ENCODE measurements at places on chromosomes 6 and 20.

DNA sequence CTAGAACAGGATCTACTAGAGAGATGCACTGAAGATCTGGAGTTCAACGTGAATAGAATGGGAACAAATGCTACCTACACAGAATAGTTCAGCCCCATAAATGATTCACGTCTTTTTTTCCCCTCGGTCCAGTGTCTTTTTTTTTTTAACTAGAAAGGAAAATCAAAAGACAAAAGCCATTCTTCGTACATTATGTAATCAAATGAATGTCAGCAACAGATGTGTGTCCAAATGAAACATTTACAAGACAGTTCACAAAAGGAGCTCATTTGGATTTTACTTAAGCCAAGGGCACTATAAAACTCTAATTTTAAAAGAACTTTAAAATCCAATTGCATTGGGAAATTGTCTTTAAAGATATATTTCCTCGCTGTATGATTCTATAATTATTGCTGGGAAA, 42.4 kb downstream of the FAM184A start:
- no peak for DNase-seq

DNA sequence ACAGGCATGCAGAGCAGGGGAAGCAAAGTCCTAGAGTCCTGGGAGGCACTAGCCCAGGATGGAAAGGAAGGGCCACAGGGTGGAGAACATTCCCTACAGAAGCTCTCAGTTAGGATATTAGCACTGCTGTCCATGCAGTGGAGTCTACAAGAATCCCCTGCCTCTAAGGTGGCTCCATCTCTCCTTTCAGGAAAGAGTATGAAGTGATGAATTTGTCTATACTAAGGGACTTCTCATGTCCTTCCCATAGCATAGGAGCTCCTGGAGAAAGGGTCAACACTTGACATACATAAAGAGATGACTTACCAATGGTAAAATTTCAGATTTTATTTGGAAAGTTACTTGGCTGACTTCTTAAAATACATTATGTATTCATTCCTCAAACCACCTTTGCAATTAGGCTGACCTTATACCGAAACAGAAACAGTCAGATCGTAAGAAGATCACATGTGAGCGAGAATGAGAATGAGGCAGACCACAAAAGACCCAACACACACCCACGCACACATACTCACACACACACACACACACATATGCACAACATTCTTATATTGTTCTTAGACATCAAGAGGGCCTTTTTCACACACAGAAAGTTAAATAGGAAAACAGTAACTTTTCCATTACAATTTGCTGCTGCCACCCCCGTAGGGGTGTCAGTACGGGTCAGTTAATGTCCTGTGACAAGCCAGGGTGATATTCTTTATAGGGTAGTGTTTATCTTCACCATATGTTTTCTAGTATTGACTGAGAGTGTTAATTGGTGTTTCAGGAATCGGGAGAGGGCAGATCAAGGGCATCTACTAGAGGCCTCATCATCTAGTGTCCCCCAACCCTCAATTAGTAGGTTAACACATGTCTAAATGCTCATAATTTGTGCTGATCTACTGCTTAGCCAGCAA, 159.4 kb downstream of the FAXC start:
- peak; percentile 43 for DNase-seq

DNA sequence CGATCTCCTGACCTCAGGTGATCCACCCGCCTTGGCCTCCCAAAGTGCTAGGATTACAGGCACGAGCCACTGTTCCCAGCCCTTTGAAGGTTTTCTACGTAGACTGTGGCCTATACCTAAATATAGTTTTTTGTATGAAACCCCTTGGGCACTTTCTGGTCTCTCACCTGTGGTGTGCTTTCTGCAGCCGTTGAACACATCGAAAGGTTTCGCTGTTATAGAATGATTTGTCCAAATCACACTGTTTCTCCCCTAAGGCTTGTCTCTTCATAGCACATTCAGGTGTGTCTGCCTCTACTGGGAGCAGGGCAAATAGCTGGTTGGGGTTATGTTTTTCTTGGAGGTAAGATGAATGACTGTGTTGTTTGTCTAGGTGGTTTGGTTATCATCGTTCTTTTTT, 597.9 kb downstream of the RNF144B start:
- no peak for DNase-seq

- no peak for DNase-seq
Observed at GRCh38 chr6:83403191-83403590, 27.7 kb downstream of the ME1 start.

DNA sequence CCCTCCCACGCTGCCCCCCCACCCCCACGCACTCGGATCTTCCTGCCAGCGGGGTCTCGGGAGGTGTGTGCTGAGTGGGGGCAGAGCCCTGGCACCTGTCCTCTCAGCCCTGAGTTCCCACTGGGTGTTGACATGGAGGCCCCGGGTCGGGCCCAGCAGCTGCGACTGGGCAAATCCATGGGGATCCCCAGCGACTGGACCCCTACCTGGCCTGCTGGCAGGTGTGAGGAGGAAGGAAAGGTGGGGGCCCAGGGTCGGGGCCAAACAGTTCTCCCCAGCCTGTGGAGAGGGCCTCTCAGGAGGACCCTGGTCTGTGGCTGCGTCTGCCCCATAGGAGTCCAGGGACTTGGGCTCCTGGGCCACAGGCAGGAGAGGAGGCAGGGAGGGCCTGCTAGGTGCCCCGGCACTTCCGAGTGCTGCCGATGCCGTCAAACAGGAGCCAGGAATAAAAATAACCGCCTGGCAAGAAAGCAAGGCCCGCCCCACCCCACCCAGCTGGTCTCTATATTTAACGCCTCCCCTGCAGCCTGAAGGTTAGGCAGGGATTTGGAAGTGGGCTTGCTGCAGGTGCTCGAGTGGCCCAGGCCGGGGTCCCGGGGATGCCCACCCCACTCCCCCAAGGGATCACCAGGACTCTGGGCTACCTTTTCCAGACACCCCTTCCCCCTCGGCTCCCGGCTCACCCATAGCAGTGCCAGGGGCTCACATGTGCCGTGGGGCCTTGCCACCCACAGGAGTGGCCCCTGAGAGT, 1.4 kb upstream of the EEF1A2 start:
- DNase-seq: no peak

- peak; percentile 66 for DNase-seq
Observed at GRCh38 chr6:2020909-2021308, 224.5 kb downstream of the GMDS start.

DNA sequence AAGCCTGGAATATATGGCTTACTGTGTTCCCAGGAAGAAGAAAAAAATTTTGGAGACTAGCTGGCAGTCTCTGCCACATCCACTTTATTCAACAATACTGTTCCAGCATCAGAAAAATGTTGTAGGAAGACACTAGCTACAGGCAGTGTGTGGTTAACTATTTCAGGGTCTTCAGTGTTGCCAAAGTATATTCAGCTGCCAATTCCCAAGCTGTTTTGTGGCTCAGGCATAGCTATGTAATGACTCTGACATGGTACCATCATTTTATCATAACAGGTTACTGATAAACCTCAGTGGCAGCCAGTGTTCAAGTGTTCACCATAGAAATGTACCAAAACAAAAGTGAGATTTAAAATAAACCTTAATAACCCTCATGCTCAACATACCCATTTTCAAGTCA, 503.1 kb downstream of the ADGRB3 start:
- no peak for DNase-seq

DNA sequence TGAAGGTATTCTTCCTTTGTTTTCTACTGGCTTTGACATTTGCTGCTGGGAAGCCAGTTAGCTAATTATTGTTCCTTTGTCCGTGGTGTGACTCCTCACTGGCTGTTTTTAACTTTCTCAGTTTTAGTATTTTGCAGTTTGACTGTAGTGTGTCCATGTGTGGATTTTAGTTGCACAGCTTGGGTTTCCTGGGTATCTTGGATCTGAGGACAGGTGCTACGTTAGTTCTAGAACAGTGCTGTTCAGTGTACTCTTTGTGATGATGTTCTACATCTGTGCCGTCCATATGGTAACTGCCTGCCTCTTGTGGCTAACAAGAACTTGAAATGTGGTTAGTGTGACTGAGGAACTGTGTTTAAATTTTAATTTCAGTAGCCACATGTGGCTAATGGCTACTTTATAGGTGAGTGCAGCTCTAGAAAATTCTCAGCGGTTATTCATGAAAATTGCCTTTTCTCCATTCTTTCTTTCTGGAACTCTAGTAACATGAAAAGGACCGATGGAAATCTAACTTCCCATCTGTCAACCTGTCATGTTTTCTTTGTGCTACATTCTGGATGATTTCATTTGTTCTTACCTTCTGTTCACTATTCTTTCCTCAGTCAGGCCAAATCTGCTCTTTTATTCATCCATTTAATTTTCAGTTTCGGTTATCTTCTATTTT, 7.4 kb downstream of the SNX9 start:
- DNase-seq: peak; percentile 32

- DNase-seq: no peak
Observed at GRCh38 chr6:9272671-9273070, 837.3 kb upstream of the SLC35B3 start.

DNA sequence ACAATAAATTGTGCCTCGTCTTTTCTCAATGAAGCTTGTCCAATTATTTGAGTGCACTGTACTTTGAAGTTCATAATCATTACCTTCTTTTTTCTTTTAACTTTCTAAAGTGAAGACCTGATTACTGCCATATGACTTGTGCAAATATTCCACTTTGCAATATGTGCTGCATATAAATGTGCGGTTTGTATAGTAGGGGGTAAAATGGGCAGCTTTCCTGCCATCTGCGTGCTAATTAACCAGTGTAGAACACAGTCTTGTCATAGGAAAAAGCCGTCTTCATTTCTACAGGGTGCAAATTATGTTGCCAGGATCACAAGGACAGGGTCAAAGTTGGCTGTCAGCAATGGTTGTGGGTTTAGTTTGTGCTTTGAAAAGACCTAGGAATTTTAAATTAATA, 397.0 kb downstream of the NKAIN2 start:
- no peak for DNase-seq

GRCh38 chr20:29741894-29742698, 1515.4 kb upstream of the DEFB115 start:
- DNase-seq: no peak

- no peak for DNase-seq
Observed at GRCh38 chr6:73177221-73177944, 47.9 kb downstream of the KHDC1L start.

DNA sequence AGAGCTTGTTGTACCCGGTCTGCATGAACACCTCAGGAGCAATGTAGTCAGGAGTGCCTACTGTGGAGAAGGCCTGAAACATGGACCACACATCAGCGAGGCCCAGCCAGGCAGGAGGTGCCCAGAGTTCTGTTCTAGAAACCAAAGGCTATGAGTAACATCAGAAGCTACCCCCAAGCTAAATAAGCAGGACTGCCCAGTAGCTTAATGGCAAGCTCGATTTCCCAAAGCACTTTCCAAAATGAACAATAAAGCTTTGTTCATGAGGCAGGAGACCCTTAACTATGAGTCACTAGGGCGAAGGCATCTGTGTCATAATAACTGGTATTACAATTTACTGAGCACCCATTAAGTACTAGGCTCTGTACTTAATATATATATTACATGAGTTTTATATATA, 47.4 kb downstream of the STK38 start:
- no peak for DNase-seq

- no peak for DNase-seq
Observed at GRCh38 chr6:105592329-105592728, 189.4 kb upstream of the PREP start.

- DNase-seq: no peak
Observed at GRCh38 chr6:16446273-16446672, 207.9 kb downstream of the GMPR start.

DNA sequence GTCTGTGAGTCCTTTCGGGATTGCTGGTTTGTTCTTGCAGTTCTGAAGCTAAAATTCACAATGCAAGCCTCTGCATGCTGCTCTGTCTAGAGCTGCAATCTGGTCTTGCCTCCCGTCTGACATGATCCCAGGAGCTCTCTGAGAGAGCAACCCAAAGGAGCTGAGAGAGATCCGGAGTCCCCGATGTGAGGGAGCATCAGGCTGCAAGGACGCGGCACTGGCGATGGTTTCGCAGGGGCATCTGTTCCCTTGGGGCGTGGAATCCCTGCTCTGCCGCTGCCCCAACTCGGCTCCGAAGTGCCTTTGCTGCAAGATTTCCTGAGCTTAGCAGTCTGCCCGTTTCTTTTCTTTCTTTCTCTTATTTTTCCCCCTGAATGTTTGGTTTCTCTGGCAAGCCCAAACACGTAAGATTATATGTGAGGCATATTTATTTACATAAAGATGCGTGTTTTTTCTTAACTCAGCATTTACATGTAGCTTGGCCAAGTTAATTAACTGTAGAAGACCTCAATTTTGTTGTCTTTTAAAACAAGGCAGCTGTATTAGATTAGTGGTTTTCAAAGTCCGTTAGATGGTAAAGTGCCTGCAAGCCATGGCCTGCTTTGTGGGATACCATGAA, 873.0 kb downstream of the KIF16B start:
- DNase-seq: no peak

DNA sequence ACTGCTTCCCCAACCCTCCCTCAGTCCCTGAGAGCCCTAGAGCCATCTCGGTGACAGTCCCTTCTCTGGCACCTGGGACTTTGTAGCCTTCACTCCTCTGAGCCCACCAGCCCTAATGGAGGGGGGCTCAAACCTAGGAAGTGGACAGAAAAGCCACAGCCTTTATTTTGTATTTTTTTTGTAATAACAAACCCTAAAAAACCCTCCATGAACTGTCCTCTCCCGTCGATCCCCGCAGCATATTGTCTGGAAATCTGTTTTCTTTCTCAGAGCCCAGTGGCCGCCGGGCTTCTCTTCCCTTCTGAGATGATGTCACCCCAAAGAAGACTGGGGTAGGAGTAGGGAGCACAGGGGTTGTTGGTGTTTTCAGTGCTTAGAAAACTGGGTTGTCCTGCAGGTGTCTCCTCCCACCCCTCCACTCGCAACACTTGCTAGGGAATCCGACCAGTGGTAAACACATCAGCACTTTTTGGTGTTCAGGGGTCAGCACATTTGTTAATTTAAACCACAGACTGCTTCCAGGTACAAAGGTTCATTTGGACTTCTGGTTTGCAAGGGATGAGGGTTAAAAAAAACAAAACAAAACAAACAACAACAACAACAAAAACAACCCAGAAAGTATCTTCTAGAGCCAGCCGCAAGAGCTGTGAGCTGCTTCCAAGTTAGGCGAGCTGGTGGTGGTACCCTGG, 9.9 kb downstream of the PAX1 start:
- DNase-seq: no peak

DNA sequence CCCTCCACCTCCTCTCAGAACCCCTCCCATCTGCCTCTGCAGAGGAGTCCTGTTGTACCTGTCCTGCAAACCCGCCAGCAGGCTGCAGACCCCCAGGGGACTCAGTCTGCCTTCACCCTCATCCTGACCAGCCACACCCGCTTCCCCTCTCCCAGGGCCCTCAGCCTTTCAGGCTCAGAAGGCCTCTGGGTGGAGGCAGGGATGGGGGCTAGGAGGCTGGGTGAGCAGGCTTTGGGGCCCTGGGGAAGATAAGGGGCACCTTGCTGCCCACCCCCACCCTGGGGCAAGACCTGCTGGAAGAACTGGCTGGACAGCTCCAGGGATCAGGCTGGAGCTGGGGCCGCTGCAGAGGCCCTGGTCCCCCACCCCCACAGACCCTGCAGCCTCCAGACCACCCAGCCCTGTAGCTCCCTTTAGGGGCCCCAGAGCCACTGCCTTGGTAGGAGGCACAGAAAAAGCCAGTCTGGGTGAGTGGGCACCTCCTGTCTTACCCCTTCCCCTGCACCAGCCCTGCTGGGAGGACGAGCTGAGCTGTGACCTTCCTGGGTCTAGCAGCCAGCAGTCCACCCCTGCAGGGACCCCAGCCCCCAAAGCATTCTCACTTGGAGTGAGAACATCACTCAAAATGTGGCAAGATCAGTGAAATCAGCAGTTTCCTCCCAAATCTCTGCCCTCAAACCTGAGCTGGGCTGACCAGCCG, 5.2 kb downstream of the TEAD3 start:
- DNase-seq: no peak
